Stimulated activated CD4-positive, alpha-beta T cell treated with anti-CD3 and anti-CD28 coated beads, Interleukin-2, amount 100 ng/mL, for 4 hours (primary cell): ENCODE measurements at places on chromosomes 1 and 21.

DNA sequence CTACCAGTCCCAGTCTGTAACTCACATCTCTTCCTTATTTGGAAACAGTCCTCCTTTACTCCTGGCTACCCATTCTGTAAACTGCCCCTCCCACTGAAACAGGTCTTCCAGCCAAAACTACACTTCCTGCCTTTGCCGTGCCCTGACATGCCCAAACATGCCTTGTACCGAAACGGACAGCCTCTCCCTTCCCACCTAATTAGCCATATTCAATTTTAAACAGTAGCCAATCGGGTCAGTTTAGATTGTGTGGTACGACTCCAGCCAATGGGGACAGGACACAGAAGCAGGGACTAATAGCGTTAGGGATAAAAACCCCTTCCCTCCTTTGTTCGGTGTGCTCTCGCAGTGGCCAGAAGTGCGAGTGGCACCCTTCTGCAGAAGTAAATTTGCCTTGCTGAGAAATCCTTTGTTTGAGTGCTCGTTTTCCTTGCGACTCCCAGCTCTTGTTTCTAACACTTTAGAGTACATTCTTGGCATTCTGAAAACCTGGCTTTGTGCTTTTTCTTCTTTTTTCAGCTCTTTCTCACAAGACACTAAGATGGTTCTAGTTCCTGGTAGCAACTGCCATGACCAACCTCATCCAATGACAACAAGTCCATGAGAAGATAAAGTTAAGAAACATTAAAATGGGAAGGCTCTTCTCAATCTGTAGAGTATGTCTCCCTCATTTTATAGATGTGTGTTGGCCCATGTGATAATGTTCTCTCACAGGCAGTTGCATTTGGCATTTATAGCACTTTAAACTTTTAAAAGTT, 325.1 kb upstream of the GREM2 start:
- DNase-seq: no peak

DNA sequence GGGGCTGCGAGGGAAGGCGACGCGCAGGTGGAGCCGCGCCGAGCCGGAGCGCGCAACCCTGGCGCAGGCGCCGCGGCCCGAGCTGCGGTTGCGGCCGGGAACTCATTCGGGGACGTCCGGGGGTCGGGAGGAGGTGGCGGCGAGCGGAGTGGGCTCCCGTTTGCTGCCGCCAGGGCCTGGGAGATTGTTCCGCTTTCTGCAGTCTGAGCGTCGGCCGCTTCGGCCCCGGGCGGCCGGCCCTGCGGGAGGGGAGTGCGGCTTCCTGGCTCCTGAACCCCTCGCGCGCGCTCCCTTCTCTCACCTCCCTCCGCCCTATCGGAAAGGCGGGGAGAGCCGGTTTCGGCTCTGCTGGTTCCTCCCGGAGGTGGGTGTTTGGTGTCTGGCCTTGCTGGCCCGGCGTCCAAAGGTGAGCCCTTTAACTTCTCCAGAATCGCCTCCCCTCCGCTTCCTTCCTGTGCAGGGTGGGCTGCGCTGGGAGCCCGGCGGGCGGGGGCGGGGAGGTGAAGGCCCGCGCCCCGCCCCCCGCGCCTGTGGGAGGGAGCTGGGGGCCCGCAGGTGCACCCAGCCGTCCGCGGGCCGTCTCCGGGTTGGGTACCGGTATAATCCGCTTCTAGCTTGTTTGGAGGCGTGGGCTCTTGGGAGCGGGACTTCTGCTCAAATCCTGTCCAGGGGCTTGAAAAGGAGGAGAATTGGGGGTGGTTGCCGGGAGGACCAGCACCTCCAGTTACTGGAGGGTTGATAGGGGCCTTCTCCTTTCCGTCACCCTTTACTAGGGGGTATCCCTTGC, 683 bp downstream of the LRRC8D start:
- peak; percentile 54 for DNase-seq

GRCh38 chr21:37224861-37225839, 42.0 kb downstream of the VPS26C start:
- no peak for DNase-seq

DNA sequence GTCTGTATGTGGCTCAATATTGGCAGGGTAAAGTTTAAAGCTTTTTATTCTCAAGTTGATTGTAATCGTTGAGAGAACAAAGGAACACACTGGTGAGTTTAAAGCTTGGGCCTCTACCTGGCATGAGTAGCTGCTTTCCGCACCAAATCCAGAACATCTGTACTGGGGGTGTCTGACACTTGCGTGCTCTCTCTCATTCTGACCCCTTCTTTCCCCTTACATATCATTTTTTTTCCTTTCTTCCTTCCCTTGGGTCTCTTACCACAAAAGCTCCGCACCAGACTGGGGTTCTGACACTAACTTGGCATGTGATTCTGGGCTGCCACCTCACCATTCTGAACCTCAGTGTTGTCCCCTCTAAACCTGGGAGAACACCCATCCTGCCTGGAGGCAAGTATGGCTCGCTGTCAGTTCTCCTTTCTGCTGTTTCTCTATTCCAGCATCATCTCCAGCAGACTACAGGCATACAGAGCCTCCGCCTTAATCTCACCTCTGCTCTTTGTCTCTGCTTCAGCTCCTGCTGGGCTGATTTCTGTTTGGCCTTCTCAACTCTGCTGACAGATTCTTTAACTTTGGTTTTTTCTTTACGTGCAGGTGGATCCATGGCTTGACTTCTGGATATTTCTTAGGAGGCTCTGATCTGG, 859 bp upstream of the ERMAP start:
- DNase-seq: no peak

GRCh38 chr1:68969441-68969840, 472.6 kb upstream of the DEPDC1 start:
- DNase-seq: no peak

- DNase-seq: no peak
Measured at GRCh38 chr1:34828611-34829010, 30.9 kb downstream of the SMIM12 start.

DNA sequence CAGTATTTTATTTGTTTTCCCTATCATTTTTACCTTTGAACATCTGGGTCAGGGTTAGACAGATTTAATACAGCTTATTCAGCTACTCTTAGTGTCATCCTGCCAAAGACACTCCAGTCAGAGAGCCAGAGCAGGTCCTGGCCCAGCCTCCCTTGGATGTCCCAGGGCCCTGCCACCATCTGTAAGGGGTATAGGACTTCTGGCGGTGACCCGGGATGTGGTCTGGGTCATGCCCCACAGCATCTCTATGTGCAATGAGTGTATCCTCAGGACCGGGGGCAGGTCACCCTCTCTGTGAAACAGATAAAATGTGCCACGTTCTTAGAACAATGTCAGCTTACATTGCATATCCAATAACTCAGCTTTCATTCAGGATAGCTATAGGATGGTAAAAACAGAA, 37.8 kb upstream of the PRSS38 start:
- no peak for DNase-seq

DNA sequence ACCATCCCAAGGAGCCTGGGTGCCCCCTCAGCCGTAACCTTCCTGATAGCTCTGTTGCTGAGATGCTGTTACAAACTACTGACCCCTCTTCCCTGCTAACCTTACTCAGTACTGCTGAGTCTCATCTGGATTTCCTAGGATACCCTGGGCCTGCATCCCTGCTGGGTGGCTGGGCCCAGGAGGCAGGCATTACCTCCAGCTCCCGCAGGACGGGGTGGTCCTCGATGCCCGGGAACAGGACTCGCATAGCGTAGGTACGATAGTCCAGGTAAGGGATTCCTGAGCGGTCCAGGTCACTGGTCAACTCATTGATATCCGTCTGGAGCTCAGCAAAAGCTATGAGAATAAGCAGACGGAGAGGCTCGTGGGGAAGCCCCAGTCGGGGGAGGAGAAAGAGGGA, 131.9 kb upstream of the CD34 start:
- no peak for DNase-seq

DNA sequence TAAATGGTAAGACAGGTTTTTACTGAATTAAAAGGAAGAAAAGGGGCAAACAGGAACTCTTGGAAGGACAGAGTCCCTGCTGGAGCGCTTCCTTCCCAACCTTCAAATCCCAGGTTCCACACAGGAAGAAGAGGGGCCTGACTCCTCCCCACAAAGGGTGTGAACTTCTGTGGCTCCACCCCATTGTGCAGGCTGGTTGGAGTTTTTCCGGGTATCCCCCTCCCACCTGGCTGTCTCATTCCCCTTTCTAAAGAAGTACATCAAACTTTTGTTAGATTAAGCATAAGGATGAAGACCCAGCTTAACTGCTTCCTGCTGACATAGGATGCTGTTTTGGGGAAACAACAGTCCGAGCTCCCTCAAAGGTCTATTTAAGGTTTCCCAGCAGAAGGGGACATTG, 187.7 kb downstream of the FCRL5 start:
- DNase-seq: no peak
